ENCODE measurements at places on chromosomes 4 and X. TPM values are rescaled to one million over a fixed set of nuclear protein-coding genes. Genes with fewer than 3 reads are reported as not detected.

GRCh38 chr4:95549246-95550114 is 707 bp upstream of the UNC5C start:
- H3K36me3 ChIP-seq = no peaks in the 10 kb centered on the region
- peaks cover 40% of the 10 kb centered on the region for H3K4me1 ChIP-seq
- DNase-seq = peak; percentile 76
- peak overlapping the region; percentile 92 for H3K4me3 ChIP-seq
- peak overlapping the region; percentile 82 for H3K27ac ChIP-seq

DNA sequence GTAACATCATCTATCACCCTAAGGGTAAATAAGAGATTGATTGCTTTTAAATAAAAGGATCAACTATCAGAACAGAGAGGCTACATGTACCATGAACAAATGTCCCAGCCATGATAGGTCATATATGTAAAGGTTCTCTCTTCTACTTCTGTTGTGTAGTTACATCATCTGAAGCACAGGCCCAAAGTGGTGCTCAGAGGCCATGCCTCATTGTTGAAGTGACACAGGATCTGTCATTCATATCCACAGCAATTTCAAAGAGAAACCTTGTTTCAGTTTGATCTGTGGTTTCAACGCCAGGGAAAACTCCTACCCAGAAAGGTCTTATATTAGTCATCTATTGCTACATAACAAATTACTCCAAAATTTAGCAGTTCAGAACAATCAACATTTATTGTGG is 269.2 kb upstream of the MAOA start:
- H3K4me3 ChIP-seq = no peak overlapping the region
- H3K27ac ChIP-seq = no peak overlapping the region
- DNase-seq = no peak
- H3K36me3 ChIP-seq = peaks cover 4% of the 10 kb centered on the region
- no peaks in the 10 kb centered on the region for H3K4me1 ChIP-seq

DNA sequence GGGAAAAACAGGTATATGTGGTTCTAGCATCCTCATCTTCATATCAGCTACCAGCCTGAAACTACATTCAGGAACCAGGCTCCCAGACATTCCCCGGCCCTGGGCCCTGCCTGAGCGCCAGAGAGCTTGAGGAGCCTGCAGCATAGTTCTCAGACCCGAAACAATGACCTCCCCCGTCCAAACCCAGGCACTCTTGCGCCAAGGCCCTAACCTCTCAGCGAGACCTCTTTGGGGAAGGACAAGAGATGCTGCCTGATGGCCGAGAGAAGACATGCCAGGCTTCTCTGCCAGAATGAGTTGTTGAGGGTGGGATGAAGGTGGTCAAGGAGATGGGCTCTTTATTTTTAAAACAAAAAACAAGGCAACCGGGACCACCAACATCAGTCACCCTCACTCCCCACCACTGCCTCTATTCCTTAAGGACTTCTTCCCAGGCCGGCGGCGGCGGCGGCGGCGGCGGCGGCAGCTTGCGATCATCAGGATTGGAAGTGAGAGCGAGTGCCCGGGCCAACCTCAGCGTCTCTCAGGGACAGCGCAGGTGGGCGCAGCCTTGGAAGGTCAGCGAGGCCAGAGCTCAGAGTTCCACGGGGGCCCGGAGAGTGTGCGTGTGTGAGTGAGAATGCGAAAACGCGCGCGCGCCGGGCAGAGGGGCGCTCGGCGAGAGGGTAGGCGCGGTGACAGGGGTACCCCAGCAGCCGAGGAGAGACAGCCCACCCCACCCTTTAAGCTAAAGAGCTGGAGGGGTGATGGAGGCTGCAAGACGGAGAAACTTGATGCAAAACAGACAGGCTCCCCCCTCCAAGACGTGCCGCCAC is 601 bp downstream of the INPP4B start:
- no peaks in the 10 kb centered on the region for H3K4me1 ChIP-seq
- H3K36me3 ChIP-seq = no peaks in the 10 kb centered on the region
- peaks cover 5% of the 10 kb centered on the region for H3K27me3 ChIP-seq
- peak; percentile 57 for DNase-seq
- peak overlapping the region; percentile 92 for H3K4me3 ChIP-seq

- H3K27ac ChIP-seq = no peak overlapping the region
- H3K36me3 ChIP-seq = no peaks in the 10 kb centered on the region
- H3K27me3 ChIP-seq = peaks cover 2% of the 10 kb centered on the region
- DNase-seq = no peak
- H3K4me1 ChIP-seq = no peaks in the 10 kb centered on the region
Observed at GRCh38 chr4:88356771-88357170, 21.9 kb upstream of the HERC6 start.

- H3K27ac ChIP-seq = no peak overlapping the region
- no peak for DNase-seq
- H3K36me3 ChIP-seq = peaks cover 14% of the 10 kb centered on the region
Observed at GRCh38 chr4:24810871-24811631, 15.7 kb downstream of the SOD3 start.

GRCh38 chr4:87819281-87819919 is 13.4 kb upstream of the MEPE start:
- H3K36me3 ChIP-seq = no peaks in the 10 kb centered on the region
- no peaks in the 10 kb centered on the region for H3K27me3 ChIP-seq
- no peak overlapping the region for H3K27ac ChIP-seq

DNA sequence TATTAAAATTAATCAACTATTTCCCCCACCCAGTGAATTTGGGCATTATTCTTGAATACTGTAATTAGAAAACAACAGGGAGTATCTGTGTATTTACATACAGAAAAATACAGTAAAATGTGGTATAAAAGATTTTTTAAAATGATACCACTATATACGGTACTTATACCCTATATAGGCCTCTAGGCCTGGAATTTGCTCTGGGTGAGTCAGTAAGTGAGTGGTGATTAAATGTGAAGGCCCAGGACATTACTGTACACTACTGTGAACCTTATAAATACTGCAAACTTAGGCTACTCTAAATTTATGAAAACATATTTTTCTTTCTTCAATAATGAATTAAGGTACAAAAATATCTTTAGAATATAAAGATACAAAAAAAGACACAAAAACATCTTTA is 6.3 kb upstream of the CSN3 start:
- no peak overlapping the region for H3K4me3 ChIP-seq
- no peaks in the 10 kb centered on the region for H3K27me3 ChIP-seq
- no peaks in the 10 kb centered on the region for H3K4me1 ChIP-seq
- no peaks in the 10 kb centered on the region for H3K36me3 ChIP-seq

DNA sequence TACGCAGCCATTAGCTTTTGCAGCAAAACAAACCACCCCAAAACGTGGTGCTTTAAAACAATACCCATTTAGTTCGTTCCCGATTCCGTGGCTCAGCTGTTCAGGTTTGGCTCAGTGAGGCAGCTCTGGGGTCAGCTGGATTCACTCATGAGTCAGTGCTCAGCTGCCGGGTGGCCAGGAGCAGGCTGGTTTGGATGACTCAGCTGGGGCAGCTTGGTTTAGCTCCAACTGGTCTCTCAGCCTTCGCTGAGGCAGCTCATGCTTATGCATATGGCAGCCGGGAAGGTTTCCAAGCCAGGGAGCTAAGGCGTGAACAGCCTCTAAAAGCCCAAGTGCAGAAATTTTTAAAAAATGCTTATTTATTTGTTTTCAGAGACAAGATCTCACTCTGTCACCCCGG is 13.3 kb upstream of the CD99 start:
- no peak for DNase-seq
- H3K27ac ChIP-seq = no peak overlapping the region
- no peaks in the 10 kb centered on the region for H3K27me3 ChIP-seq
- H3K4me1 ChIP-seq = no peaks in the 10 kb centered on the region
- no peak overlapping the region for H3K4me3 ChIP-seq

DNA sequence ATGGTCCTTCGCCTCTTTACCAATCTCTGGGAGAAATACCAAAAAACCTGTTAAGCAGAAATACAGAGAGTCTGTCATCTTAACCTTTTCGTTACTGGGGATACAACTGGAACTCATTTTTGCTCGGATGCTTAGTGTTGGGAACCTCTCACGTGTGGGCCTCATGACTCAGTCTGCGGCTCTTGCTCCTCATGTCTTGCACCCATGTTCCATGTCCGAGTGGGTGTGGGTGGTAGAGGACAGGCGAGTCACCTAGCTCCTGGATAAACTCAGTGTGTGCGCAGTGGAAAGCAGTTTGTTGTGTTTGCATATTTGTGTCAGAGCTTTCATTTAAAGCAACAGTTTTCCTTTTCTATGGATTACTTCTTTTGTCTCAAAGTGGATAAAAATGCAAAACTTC is 70.6 kb downstream of the TNIP2 start:
- H3K36me3 ChIP-seq = peaks cover 4% of the 10 kb centered on the region
- no peak overlapping the region for H3K4me3 ChIP-seq
- no peak for DNase-seq
- no peak overlapping the region for H3K27ac ChIP-seq
- peaks cover 26% of the 10 kb centered on the region for H3K27me3 ChIP-seq

- no peaks in the 10 kb centered on the region for H3K36me3 ChIP-seq
- no peaks in the 10 kb centered on the region for H3K27me3 ChIP-seq
- no peak overlapping the region for H3K4me3 ChIP-seq
Observed at GRCh38 chr4:176262243-176262642, 6.8 kb downstream of the ASB5 start.

DNA sequence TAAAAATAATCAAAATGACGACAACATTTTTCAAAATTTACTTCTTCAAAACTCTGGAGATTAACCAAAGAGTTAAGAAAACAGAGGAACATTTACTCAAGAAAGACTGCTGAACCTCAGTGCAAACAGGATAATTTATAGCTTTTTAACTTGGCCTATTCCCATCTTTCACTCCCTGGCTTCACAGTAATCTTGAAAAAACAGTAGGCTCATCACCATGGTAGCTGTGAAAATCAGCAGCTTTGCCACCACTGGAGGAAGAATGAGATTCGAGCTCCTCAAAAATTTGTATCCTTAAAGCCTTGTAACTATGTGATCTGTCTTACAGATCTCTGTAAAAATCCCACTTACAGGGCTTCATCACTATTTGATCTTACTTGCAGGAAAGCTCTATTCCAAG is 447.7 kb upstream of the CTSO start:
- H3K27me3 ChIP-seq = no peaks in the 10 kb centered on the region
- H3K4me3 ChIP-seq = no peak overlapping the region
- DNase-seq = no peak
- H3K27ac ChIP-seq = no peak overlapping the region

DNA sequence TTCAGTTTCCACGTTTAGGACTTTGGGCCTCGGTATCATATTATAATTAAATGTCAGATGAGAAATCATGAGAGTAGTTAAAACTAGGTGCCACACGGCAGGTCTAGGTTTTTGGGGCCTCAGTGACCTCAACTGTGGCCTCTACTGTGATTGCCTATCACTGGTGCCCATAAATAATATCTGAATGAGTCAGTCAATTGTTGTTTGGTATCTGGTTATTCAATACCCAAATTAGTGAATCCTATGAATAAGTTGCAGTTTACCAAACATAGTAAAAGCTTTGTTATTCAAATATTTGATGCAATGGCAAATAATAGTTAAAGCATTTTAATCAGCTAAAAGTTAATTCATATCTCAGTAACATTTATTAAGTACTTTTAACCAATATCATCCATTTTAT is 188.8 kb downstream of the PPP3CA start:
- DNase-seq = no peak
- no peaks in the 10 kb centered on the region for H3K27me3 ChIP-seq
- H3K4me3 ChIP-seq = no peak overlapping the region
- H3K4me1 ChIP-seq = peaks cover 4% of the 10 kb centered on the region
- no peaks in the 10 kb centered on the region for H3K36me3 ChIP-seq

DNA sequence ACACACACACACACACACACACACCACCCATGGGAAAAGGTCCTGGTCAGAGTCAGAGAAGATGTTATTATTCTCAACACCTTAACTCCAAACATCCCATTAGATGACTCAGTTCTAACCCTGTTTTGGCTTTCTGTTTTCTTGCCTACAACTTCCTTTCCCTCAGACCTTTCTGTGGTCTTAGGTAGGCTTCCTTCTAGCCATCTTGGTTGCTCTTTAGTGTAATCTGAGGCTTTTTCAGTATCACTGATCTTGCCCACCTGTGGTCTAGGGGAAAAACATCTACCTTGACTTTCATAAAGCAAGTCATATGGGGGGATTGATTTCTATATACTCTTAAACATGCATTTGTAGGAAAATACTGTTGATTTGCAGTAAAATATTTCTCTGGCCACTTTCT is 56.9 kb downstream of the ATG4A start:
- H3K27me3 ChIP-seq = no peaks in the 10 kb centered on the region
- H3K4me3 ChIP-seq = no peak overlapping the region
- peaks cover 3% of the 10 kb centered on the region for H3K36me3 ChIP-seq
- no peak for DNase-seq
- no peak overlapping the region for H3K27ac ChIP-seq

- H3K4me3 ChIP-seq = no peak overlapping the region
- H3K36me3 ChIP-seq = no peaks in the 10 kb centered on the region
- H3K4me1 ChIP-seq = no peaks in the 10 kb centered on the region
- peaks cover 4% of the 10 kb centered on the region for H3K27me3 ChIP-seq
- DNase-seq = no peak
- no peak overlapping the region for H3K27ac ChIP-seq
Observed at GRCh38 chr4:152258804-152259708, 276.8 kb downstream of the FBXW7 start.

- H3K36me3 ChIP-seq = no peaks in the 10 kb centered on the region
- DNase-seq = no peak
- H3K4me3 ChIP-seq = no peak overlapping the region
- H3K27me3 ChIP-seq = no peaks in the 10 kb centered on the region
- no peak overlapping the region for H3K27ac ChIP-seq
Observed at GRCh38 chr4:125135652-125136051, 179.1 kb upstream of the FAT4 start.

DNA sequence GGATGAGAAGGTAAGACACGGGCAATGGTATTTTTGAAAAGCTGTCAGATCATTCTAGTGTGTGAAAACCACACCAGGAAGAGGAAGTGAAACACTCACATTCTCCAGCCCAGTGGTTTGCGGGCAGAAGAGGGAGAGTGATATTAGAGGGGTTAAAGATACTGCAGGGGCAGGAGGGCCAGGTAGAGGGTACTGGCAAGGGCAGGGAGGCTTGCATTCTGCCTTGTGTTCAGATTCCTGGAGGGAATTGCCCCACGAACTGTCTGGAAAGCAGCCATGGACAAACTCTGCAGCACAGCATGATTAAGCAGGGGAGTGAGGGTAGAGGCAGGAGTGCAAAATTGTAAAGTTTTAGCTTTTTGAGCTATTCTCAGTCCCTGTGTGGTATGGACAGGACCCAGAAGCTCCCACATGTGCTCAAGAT is 30.9 kb downstream of the NIPAL1 start:
- H3K27me3 ChIP-seq = peaks cover 2% of the 10 kb centered on the region
- DNase-seq = no peak
- no peak overlapping the region for H3K27ac ChIP-seq
- no peak overlapping the region for H3K4me3 ChIP-seq
- no peaks in the 10 kb centered on the region for H3K4me1 ChIP-seq

Gene PNMA6F
- total RNA-seq = not detected

Gene TIGD4
- 0.83 TPM for total RNA-seq

Gene AFM
- not detected for total RNA-seq

Gene RAB40A
- total RNA-seq = 0.47 TPM

Gene ALAS2
- not detected for total RNA-seq

Gene PLS3
- 17.8 TPM for total RNA-seq

Gene IL15
- total RNA-seq = not detected

Gene TMPRSS11A
- total RNA-seq = not detected

Gene SH3RF1
- 35.2 TPM for total RNA-seq
